ENCODE measurements at places on chromosomes 5 and 9.

GRCh38 chr9:120360046-120360445, 219.9 kb downstream of the CDK5RAP2 start:
- no peak for DNase-seq

- DNase-seq: no peak
Measured at GRCh38 chr5:122454541-122454940, 142.5 kb downstream of the SNCAIP start.

DNA sequence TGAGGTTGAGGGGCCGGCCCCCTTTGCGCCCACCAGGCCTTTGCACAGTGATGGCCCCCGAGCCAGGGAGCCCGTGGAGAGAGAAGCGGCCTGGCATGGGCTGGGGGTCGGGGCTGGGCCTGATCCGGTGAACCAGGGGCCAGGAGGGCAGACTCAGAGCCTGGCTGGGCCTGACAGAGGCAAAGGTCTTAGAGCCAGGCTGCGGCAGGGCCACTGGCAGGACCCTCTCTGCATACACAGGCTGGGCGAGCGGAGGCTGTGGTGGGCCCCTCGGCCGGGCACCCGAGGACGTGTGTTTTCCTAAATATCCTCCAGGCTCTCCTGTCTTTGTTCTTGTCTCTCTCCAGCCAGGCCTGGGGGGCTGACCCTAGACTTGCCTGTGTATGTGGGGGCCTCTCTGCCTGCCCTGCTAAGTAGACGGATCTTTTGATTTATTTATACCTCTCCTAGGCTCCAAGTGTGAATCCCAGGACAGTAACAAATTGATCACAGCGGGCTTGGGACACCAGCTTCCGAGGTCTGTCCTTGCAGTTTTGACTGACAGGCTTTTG, 933 bp downstream of the NEK6 start:
- no peak for DNase-seq

- DNase-seq: no peak
Measured at GRCh38 chr5:10036136-10036815, 213.4 kb downstream of the ATPSCKMT start.

GRCh38 chr9:87651431-87651830, 74.5 kb upstream of the CTSL start:
- DNase-seq: no peak

DNA sequence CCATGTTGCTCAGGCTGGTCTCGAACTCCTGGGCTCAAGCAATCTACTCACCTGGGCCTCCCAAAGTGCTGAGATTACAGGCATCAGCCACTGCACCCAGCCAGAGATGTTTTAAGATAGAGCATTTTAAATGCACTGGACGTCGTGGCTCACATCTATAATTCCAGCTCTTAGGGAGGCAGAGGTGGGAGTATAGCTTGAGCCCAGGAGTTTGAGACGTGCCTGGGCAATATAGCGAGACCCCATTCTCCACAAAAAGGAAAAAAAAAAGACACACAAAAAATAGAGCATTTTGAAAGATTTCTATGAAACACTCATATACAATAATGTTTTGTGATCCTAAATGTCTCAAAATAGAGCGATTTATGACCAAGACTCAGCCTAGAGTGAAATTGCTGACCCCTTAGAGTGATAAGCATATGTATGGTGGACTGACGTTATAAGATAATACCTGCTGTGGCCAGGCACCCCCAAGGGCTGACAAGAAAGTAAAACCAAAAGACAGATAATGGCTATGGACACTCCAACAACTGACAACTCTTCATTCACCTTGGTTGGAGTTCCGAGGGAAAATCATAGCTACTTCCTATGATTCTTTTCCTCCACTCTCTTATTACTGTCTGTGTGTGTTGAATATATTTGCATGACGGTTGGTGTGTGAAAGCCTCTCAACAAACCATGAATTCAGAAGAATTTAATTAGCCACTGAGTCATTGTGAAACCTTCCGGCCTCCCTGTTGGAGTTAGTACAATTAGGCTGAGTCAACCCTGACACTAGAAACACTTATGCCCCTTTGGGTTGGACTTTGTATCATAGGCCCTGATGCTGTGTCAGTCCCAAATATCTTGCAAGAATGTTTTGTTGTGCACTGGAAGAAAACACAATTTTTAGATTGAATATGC, 526.5 kb upstream of the NUDT12 start:
- DNase-seq: no peak

DNA sequence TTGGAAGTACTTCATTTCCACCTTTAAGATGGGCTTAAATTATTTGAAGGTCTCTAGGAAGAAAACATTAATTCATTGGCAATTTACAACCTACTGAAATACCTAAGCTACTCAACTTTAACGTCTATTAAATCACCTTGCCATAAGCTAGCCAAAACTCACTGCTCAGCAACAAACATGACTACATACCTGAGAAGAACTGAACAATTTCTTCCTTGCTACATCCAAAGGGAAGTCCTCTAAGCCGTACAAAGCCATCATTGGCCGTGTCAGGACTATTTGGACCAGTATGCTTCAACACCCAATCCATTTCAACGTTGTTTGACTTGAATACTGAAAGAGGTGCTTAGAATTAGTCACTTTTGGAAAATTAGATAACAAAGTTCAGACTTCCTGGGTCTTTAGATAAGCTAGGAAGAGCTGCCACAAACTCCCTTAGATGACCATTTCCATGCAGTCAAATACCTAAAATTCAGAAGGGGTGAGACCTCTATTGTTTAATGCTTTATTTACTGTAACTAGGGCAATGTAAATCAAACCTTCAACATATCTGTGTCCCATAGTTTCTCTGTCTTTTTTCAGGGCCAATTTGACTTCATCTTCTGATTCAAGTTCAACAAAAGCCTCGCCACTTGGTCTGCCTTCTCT, 2.6 kb downstream of the HNRNPH1 start:
- no peak for DNase-seq

DNA sequence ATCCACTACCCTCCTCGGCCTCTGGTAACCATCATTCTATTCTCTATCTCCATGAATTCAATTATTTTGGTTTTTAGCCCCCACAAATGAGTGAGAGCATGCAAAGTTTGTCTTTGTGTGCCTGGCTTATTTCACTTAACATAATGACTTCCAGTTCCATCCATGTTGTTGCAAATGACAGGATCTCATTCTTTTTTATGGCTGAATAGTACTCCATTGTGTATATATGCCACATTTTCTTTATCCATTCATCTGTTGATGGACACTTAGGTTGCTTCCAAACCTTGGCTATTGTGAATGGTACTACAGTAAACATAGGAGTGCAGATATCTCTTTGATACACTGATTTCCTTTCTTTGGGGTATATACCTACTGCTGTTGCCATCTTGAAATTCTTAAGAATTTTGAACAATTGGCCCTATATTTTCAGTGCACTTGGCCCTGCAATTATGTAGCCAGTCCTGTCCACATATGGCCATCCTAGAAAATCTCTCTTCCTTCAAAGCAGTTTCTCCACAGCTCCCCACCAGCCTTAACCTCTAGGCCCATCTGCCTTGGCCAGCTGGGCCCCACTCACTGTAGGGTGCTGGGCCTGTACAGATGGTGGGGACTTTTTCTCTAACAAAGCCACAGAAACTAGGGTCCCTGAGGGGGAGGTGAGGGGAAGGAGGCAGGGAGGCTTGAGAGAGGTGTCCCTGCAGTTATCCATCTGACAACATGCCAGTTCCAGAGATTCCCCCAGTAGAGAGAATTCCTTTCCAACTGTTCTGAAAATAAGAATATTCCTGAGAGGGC, 81.9 kb upstream of the LHFPL2 start:
- DNase-seq: no peak

DNA sequence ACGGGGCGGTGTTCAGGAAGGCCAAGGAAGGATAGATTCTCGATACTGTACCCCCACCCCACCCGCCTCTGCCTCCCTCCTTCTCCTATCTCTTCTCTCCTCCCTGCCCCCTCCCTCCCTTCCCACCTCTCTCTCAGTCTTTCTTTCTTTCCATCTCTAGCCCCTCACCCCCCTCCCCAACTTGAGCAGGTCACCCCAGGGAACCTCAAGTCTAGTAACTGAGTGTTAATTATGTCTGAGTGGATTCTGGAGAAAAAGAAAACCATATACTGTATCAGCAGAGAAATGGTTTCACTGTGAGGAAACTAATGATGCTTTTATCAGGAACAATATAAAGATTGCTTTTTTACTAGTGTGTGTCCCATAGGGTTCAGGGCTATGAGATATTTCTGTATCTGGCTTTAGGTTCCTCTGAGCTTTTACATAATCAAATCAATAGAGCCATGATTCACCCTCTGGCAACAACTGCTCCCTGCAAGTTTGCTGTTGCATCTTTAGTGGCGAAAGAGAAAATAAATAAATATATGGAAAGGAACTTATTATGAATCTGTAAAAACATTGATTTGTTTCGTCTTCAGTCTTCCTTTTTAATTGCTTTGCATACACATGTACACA, 639.7 kb downstream of the CCDC171 start:
- DNase-seq: no peak

- DNase-seq: no peak
Measured at GRCh38 chr5:147037515-147038205, 159.1 kb upstream of the PPP2R2B start.

DNA sequence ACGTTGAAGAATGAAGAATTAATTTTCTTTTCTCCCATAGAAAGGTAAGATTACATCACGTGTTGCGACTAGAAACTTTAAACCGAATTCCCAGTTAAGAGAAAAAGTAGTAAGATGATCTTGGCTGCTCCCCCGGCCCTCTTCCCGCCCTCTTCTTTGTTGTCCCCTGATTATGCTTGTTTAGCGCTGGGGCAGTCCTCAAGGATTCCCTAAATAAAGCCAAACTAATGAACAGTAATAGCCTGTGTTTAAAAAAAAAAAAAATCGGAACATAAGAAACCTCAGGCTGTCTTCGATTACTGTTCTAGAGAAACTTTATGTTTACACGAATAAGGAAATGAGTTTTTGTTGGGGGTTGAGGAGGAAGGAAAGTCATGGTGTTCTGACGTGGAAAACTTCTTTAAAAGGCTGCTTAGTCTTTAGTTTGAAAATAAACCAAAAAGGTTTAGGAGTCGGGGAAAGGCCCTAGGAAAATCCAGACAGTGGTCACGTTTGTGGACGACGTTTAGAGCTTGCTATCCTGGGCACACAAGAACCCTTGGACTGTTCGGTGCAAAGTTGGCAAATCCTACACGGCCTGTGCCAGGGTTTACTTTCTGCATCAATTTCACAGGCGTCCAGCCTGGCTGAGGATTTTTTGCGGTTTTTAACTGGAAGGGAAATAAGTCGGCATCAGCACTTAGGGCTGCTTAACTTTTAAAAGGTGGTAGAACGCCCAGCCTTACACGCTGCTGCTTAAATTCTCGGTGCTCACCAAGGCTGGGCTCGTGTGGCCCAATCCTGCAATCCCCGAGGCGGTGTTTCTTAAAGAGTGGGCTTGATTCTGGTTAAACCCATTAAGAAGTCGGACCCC, 1.1 kb upstream of the MAT2B start:
- DNase-seq: peak; percentile 50

GRCh38 chr9:116504893-116505480, 182.1 kb upstream of the TRIM32 start:
- DNase-seq: no peak

GRCh38 chr9:93268551-93269314, 84.8 kb downstream of the WNK2 start:
- no peak for DNase-seq

DNA sequence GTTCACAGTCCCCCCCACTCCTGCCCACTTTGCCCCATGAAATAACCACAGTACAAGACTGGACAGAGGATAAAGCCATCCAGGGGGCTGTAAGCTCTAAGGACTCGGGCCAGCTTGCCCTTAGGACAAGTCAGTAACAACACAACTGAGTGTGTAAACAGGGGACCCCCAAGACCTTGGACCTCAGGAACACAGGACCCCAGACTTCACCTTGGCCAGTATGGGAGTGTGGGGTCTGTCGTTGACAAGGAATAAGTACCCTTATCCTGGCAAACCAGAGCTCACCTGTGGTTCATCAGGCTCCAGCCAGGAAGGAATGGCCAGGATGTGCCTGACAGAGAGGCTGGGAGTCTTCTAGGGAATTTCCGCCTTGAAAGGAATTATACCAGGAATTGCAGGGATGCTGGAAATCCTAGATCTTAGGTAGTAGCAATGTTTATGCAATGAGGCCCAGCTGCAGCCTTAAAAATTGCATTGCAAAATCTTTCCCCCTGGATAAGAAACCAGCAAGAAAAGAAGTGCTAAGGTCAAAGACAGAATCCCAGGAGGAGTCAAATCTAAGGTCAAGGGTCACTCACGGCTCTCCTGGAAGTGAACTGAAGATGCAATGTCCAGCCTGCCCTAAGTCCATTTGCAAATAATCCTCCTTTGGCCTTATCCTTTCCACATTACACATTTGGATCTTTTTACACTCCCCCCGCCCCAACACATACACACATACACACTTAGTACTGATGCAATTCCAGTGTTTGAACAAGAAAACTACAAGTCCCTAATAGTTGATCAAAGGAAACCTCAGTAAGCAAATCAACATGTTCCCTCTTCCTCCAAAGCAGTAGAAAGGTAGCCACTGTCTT, 27.3 kb upstream of the TDRD7 start:
- no peak for DNase-seq

DNA sequence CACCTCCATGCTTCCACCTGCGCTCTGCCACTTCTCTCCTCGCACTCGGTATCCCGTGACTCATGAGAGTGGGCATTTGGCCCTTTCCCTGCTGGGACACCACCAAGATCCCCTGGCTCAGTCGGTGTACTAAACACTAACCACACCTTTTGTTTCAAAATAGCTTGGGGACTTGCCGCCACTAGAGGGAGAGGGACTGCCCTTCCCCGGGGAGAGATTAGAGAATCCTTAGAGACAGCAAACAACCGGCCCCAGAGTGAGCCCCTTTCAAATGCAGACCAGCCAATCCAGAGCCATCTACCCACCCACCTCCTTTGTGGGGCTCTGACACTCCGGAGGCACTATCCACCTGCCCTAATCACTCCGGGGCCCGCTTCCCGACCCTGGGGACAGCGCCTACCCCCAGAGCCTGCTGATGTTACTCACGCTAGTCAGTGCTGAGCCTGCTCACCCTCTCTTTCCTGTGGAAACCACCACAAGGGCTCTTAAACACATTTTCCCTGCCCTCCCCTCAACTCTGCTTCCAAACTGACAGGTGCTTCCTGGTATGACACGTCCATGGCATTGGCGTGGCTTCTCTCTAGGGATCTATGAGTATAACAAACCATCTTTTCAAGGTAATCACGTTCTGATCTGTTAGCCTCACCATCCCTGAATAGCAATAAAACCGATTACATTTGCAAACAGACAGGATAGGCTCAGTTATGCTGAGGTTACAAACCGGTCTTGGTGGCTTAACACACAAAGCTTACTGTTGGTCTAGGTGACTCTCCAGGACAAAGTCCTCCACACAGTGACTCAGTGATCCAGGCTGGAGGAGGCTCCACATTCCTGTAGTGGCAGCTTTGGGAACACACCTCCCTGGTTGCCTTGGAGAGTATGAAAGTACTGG, 180.1 kb upstream of the MVB12B start:
- DNase-seq: no peak

- no peak for DNase-seq
Measured at GRCh38 chr9:130110596-130111021, 56.9 kb downstream of the GPR107 start.

GRCh38 chr5:124713595-124713994, 32.8 kb downstream of the ZNF608 start:
- DNase-seq: no peak

DNA sequence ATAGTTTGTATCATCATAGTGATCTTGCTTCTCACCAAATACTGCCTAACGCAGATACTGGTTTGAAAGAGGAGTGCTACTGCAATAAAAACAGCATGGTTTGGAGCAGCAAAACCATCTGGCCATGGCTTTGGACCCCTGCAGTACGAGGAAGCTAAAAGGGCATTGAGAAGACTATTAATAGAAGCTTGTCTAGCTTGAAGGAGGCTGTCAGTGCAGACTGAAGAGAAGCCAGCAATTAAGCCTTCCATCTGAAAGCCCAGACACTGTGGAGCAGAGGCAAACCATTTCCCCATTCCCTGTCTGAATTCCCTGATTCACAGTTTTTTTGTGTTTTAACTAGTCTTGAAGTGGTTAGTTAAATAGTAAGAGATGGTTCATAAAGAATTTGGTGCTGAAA, 281.6 kb downstream of the PTPRD start:
- no peak for DNase-seq

All from T-helper 1 cell (primary cell).